Left lobe of liver (tissue), 2 donors: ENCODE measurements at places on chromosomes 13 and 19. TPM values are rescaled to one million over a fixed set of nuclear protein-coding genes. Genes with fewer than 3 reads are reported as not detected.

- no peak for DNase-seq
These were observed 315.7 kb upstream of the SLITRK5 start for GRCh38 chr13:87355451-87355850.

DNA sequence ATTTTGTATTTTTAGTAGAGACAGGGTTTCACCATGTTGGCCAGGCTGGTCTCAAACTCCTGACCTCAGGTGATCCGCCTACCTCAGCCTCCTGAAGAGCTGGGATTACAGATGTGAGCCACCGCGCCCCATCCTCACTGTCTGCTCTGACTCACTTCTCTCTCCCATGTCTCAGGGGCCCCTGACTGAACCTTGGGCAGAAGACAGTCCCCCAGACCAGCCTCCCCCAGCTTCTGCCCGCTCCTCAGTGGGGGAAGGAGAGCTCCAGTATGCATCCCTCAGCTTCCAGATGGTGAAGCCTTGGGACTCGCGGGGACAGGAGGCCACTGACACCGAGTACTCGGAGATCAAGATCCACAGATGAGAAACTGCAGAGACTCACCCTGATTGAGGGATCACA, 5.0 kb downstream of the SIGLEC9 start:
- DNase-seq: no peak

C13orf42 gene
- total RNA-seq: not detected

GRCh38 chr13:20465218-20465879, 60.3 kb downstream of the CRYL1 start:
- no peak for DNase-seq

DNA sequence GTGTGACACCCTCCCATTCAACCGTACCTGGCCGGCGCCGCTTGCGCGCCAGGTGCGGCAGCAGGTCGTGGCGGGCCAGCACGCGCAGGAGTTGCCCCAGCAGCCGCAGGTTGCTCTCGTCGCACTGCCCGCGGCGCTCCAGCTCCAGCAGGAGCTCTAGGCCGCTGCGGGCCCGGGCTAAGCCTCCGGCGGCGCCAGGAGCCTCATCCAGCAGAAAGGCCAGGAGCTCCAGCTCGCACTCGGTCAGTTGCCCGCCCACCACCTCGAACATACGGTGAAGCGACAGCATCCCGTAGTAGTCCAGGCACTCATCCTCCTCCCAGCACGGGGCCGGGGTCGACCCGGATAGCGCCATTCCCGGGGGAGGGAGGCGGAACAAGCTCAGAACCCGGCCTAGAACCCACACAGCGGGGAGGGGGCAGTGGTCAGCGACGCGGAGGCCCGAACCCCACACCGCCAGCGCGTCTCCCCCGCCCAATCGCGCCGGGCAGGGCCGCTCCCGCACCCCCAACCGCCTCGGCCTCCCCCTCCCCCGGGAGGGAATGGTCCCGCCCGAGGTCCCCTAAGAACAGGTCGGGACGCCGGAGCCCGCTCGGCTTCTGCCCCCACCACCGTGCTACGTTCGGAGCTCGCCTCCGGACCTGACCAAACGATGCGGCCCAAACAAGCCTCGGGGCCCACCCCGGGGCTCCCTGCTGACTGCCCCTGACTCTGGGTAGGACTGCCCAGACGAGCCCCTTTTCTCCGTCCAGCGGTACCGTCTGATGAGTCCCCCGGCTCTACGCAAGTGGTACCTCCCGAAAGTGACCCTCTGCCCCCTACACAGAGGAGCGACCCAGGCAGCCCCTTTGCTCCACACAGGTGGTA, 591 bp downstream of the DEDD2 start:
- DNase-seq: peak; percentile 69

COX7A1 gene
- total RNA-seq: 3.9 TPM

DNA sequence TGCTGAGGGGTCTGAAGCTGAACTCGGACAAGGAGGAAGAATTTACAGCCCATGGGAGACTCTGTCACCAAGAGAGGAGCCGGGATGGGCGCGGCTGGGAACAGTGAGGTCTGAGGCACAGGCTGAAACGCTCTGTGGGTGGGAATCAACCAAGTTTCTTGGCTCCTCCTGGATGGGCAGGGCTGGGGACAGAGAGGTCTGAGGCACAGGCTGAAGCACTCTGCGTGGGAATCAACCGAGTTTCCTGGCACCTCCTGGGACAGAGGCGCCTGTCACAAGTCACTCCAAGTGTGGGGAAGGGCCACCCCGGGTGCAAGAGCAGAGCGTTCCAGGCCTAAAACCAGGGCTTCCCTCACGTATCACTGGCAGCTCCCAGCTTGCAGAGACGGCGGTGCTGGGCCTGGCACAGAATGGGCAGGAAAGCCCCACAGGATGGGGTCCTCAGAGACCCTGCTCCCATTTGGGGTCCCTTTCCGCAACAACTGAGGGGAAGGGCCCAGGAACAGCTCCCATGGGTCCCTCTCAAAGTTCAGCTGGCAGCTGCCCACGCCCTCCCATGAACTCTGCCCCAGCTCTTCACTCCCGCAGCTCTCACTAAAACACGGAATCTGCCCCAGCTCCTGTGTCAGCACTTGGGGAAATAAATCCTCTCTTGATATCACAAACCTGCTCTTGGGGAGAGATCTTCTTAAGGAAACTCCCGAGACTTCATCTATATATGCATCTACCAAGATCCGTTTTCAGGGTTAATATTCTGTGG, 18.5 kb downstream of the AP3D1 start:
- peak; percentile 75 for DNase-seq

SLC10A2 gene
- not detected for total RNA-seq

DNA sequence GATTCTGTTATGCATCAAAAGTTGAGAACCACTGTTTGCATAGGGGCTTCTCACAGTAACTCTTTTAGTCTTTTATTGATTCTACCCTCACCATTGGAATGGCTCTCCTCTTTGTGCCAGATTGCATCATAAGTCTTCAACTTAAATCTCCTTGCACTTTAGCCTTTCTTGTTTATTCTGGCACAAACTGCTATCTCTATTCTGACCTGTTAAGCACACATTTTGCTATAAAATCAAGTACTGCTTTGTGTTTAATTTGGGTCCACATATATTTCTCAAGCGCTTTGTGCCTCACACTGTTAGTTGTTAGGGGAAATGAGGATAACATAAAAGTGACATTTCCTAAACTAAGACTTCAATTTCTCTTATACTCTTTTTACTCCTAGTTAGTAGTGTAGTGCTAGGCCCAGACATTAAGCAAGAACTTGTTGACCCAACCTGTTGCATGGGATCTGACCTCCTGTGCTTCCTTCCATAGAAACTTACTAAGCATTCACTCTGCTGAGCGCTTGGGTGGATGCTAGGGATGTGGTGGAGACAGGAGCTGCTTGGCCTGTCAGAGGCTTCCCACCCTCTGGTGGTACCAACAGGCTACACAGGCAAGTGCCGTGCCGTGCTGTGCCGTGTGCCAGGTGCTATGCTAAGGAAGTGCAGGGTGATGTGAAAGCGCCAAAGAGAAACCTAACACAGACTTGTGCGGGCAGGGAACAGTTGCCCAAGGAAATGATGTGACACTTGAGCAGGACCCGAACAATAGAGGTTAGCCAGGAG, 1.2 kb downstream of the UTP14C start:
- peak; percentile 51 for DNase-seq

- no peak for DNase-seq
These were observed 342.6 kb downstream of the MZT1 start for GRCh38 chr13:72384879-72385278.
